ENCODE measurements at places on chromosomes 11 and 22.

DNA sequence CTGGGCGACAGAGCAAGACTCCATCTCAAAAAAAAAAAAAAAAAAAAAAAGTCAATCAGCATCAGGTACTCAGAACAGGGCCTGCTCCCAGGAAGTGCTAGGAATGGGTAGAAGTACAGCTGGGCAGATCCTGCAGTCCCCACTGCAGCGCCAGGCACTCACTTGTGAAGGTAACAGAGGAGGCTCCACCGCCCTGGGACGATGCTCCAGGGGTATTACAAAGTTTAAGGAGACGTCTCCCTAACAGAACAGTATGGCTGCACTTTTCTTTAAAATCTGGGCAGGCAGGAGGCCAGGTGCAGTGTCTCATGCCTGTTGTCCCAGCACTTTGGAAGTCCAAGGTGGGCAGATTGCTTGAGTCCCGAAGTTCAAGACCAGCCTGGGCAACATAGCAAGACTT, 1449.0 kb downstream of the BRD1 start:
- no peak for DNase-seq

DNA sequence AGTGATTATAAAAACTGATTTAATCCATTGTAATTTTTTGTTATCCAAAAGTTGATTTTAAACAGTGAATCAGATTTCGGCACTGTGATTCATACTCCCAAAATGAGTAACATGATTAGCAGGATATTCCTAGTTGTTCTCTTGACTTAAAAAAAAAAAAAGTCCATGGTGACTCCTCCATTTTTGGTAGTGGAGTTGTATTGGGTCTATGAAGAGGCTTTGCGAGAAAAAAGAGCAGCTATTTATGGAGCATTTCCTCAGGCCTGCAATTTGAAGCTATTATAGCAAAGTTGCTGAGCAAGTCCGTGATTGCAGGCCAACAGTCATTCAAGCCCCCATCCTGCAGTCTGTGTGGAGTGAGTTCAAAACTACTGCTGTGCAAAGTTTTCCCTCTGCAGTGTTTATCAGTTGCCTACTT, 28.8 kb downstream of the YAP1 start:
- peak; percentile 95 for DNase-seq

DNA sequence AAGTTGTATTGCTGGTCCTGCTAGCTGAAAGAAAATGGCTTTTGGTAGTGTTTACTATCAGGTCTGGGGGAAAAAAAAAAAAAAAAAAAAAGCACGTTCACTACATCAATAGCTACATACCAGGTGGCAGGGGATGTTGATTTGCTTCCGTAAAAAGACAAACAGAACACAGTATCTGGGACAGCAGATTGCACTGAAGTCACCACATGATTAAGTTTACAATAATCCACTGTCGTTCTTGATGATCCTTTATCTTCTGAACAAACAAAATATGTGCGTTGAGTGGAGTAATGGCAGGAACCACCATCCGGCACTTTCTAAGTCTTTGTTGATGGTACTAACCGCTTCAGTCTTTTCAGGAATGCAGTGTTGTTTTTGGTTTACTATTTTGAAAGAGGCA, 48.7 kb downstream of the DDX6 start:
- no peak for DNase-seq

DNA sequence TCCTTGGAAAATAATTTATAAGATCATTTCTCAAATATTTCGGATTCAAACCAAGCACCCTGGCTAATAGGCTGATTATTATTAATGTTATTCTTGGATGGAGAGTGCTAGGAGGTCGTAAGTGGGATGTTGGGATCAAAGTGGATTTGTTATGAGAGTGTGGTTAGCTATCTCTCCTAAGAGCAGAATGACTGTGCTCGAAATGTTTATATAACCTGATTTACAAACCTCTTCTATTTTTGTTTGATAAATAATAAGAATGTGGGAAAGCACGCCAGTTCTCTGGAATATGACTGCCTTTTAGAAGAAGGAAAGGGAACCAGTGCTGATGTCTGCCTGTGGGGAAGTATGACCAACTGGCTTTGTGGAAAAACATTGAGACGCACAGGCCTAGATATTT, 527.5 kb downstream of the NTM start:
- peak; percentile 94 for DNase-seq

GRCh38 chr22:40628354-40629042, 8.0 kb downstream of the MRTFA start:
- DNase-seq, result peak; percentile 52

DNA sequence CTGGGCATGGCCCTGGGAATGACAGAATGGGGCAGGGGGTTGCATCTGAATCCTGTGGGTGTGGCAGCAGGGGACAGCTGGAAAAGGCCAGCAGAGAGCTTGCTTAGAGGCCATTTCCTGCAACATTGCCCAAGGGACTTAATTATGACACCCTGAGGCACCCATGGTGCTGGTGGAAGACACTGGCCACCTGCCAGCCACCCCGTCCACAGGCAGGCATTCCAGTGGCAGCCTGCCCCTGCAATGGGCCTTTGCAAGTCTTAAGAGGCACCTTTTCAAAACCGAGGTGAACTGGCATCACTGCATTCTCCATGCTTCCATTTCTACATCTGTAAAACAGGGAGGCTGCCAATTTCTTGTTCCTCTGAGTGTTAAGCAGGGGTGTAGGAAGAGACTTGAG, 21.6 kb upstream of the SUSD2 start:
- DNase-seq, result no peak

GRCh38 chr22:45688600-45689080, 17.0 kb downstream of the ATXN10 start:
- DNase-seq, result peak; percentile 80

- DNase-seq, result peak; percentile 49
Observed at GRCh38 chr11:25727944-25728343, 604.0 kb upstream of the ANO3 start.

DNA sequence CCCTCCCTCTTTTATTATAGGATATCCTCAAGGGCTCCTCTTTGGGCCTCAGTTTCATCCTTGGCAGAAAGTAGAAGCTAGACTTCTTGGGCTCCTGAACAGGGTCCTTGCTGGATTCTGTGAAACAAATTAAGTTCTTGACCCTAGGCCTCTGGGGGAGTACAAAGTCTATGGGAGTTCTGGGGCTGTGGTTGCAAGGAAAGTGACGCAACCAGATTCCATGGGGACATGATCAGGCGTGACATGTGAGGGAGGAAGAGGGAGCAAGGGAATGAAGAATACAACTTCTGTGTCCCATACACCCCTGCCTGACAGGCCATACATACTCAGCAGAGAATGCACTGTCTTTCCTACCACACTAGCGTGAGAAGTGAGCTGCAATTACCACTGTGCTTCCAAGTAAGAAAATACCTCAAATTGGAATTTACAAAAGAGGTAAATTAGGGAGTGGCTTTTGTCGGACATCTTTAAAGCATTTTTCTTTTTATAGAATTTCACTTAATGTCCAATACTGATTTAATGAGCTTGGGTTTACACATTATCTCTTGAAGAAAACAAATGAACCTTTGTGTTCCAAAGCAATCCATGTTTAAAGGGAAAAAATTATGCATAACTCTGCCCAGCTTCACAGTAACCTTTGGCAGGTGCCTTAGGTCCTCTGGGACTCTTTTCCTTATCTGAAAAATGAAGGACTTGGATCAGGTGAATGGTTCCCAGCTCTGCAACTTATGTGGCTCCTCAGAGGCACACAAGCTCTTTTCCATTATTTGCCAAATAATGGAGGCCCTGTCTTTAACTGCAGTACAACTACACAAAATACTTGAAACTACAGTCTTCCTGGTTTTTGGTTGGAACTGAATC, 38.9 kb downstream of the LIMK2 start:
- no peak for DNase-seq

- peak; percentile 94 for DNase-seq
Observed at GRCh38 chr11:33557201-33557600, 143.4 kb downstream of the C11orf91 start.

GRCh38 chr11:58658623-58659022, 36.2 kb downstream of the CNTF start:
- no peak for DNase-seq
